Daoy (cell line): ENCODE measurements at places on chromosomes 12 and 14.

- DNase-seq = no peak
Observed at GRCh38 chr12:51192284-51192671, 19.3 kb upstream of the TFCP2 start.

GRCh38 chr14:105335735-105336476 lies 21.4 kb downstream of the PACS2 start:
- DNase-seq = no peak

- no peak for DNase-seq
Observed at GRCh38 chr12:105587237-105587636, 256.7 kb downstream of the C12orf75 start.

GRCh38 chr14:59236195-59236594 lies 47.7 kb downstream of the DAAM1 start:
- no peak for DNase-seq

GRCh38 chr12:108305520-108305919 lies 33.6 kb downstream of the CMKLR1 start:
- DNase-seq = peak; percentile 96
